ENCODE measurements at places on chromosomes 1 and 21. TPM values are rescaled to one million over a fixed set of nuclear protein-coding genes. Genes with fewer than 3 reads are reported as not detected.

The HUNK gene
- total RNA-seq: under 0.01 TPM

The LORICRIN gene
- total RNA-seq: not detected

The KLHDC8A gene
- total RNA-seq: 4.4 TPM

The PDC gene
- total RNA-seq: not detected

The TLR5 gene
- 9.2 TPM for total RNA-seq

The TFB2M gene
- 6.2 TPM for total RNA-seq

The KCNH1 gene
- 1.0 TPM for total RNA-seq

The TDRD5 gene
- 0.18 TPM for total RNA-seq

The CXADR gene
- 44.2 TPM for total RNA-seq

The IL19 gene
- total RNA-seq: 16.8 TPM

The FAM43B gene
- total RNA-seq: 0.13 TPM

The VWA5B1 gene
- not detected for total RNA-seq

The SCAMP3 gene
- total RNA-seq: 61.4 TPM

The TBX19 gene
- total RNA-seq: 1.1 TPM

The NHLH1 gene
- total RNA-seq: 0.19 TPM

Data from esophagus squamous epithelium (tissue), 5 donors.